ENCODE measurements at places on chromosomes 16 and 17. TPM values are rescaled to one million over a fixed set of nuclear protein-coding genes. Genes with fewer than 3 reads are reported as not detected.
A peak's percentile ranks its signal among the peaks of the same experiment; 100 is the strongest.

- no peak for DNase-seq
Observed at GRCh38 chr16:14559809-14560241, 70.2 kb downstream of the PARN start.

Gene SOST
- total RNA-seq: not detected

Gene CDIPT
- 85.2 TPM for total RNA-seq

GRCh38 chr16:89691986-89692569 lies 5.6 kb downstream of the CDK10 start:
- no peak for DNase-seq

Gene CCL1
- not detected for total RNA-seq

- no peak for DNase-seq
Observed at GRCh38 chr16:57977418-57978069, 6.6 kb upstream of the CNGB1 start.

GRCh38 chr17:74126179-74126900 lies 77.1 kb upstream of the RPL38 start:
- DNase-seq: no peak

- DNase-seq: no peak
Observed at GRCh38 chr17:11269210-11269609, 28.2 kb downstream of the SHISA6 start.

DNA sequence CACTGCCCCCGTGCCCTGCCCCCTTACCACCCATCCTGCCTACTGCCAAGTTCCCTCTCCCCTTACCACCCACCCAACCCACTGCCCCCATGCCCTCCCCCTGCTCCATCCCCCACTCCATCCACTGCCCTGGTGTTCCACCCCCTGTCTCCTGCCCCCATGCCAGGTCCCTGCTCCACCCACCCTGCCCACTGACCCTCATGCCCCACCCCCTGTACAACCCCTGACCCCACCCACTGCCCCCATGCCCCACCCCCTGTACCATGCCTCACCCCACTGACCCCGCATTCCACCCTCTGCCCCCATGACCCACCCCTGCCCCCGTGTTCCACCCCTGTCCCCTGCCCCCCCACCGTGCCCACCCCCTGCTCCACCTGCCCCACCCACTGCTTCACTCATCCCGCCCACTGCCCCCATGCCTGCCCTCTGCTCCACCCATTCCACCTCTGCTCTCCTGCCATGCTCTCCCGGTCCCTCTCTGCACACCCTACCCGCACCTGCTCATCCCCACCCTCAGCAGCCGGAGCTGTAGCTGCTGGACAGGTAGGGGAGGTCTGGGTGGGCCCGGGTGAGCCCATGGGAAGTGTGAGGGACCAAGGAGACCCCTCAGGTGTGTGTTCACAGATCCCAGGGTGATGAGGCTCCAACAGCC lies 7.4 kb upstream of the FN3KRP start:
- DNase-seq: no peak

Gene KCNJ18
- total RNA-seq: not detected

GRCh38 chr16:55062442-55062841 lies 131.8 kb downstream of the IRX5 start:
- no peak for DNase-seq

Gene PITPNM3
- total RNA-seq: 2.2 TPM

DNA sequence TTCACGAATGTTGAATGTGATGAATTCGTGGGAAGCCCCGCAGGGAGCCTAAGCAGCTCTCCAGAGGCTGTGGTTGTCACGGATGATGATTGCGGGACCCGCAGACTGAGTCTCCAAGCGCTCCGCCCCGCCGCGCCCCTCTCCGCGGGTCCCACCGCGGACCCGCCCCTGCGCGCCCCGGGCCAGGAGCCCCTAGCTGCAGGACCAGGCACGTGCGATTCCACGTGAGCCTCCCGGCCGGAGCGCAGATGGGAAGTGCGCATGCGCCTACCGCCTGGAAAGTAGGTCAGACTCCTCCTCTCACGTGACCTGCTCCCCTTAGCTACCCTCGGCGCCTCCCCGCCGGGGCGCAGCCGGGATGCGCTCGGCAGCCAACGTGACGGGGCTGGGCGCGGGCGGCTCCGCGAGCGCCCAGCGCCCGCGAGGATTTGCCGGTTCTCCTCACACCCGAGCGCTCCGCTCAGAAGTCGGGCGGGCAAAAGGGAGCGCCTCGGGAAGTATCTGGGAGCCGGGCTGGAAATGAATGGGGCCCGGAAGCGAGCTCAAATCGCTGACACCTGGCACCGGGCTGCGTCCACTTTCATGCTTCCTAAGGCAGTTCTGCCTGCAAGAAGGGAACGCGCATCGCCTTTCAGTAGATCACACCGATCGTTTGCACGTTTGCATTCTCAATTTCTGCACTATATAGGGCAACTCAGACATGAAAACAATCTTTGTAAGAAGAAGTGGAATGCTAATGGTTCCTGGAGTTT lies 26.4 kb upstream of the HLF start:
- DNase-seq: peak; percentile 72

DNA sequence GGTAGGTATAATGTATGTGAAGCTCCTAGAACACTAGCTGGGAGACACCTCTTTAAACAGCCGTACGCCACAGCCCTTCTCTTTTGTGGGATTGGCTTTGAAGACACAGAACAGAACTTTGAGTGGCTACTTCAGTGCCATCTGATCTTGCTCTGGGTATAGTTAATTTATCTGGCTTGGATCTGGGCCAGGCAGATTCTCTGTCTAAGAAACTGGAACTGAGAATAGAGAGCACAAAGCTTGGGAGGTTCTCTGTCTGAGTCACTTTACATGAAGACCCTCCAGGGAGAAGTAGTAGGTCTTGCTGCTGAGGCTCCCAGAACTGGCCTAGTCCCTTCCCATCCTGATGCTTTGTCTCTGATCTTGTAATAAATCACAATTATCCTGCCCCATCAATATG lies 721.0 kb upstream of the KIF2B start:
- DNase-seq: no peak

Gene SCNN1B
- not detected for total RNA-seq

Gene TBC1D3C
- not detected for total RNA-seq

- DNase-seq: no peak
Observed at GRCh38 chr17:1643999-1644492, 1.5 kb downstream of the SCARF1 start.

DNA sequence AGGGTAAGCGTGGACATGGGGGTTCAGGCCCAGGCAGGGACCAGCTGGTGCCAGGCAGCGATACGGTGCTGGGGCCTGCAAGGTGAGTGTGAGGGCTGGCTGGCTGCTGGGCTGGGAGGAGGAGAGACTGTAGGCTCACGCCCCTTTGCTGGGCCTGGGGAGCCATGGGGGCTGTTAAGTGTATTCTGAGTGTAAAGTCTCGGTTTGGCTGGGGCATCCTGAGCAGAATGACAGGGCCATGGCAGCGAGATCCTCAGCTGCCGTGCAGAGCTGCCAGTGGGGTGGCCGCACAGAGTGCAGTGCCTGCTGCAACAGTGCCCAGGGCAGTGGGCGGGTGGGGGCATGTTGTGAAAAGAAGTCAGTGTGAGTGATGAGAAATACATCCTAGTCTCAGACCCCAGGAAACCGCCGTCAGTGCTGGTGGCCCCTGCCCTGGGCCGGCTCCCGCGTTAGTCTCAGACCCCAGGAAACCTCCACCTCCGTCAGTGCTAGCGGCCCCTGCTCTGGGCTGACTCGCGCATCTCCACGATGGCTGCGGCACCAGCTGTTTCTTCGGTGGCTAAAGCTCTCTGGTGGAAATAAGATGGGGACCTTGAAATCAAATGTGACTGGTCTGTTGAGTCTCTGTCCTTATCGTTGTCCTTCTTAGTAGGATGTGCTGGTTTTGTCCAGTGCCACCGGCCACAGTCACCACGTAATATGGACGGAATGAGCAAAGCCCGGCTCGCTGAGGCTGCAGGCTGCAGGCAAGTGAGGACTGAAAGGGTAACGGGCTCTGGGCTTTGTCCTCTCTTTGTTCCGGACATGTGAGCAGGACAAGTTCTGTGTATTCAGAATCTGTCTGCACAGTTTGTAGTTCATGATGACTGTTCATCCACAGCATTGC lies 22.9 kb downstream of the ACSF3 start:
- DNase-seq: no peak

DNA sequence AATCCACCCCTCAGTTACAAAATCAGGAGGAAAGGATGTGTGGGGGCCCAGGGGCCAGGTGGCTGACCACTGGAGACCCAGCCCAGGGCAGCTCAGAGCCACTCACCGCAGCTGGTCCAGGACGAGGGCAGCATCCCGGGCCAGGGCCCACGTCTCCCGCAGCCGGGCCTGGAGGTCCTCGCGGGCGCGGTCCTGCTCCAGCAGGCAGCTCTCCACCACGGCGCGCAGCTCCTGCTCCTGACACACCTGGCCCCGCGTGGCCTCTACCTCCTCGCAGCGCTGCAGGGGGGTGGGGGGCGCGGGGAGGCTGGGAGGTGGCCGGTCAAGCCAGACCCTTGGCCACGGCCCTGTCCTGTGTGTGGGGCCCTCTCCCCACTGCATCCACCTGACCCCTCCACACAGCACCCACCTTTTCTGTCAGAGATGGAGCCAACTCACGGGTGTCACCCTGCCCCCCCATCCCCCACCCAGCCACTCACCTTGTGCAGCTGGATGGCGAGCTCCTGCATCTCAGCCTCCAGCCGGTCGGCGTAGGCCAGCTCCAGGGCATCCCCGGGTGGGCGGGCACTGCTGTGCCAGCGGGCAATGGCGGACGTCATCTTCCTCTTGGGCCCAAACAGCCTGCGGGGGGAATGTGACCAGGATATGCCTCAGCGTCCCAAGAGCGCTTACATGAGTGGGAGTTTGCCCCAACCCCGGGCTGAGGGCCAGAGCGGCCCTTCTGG lies 5.1 kb downstream of the NUDT16L1 start:
- DNase-seq: no peak

DNA sequence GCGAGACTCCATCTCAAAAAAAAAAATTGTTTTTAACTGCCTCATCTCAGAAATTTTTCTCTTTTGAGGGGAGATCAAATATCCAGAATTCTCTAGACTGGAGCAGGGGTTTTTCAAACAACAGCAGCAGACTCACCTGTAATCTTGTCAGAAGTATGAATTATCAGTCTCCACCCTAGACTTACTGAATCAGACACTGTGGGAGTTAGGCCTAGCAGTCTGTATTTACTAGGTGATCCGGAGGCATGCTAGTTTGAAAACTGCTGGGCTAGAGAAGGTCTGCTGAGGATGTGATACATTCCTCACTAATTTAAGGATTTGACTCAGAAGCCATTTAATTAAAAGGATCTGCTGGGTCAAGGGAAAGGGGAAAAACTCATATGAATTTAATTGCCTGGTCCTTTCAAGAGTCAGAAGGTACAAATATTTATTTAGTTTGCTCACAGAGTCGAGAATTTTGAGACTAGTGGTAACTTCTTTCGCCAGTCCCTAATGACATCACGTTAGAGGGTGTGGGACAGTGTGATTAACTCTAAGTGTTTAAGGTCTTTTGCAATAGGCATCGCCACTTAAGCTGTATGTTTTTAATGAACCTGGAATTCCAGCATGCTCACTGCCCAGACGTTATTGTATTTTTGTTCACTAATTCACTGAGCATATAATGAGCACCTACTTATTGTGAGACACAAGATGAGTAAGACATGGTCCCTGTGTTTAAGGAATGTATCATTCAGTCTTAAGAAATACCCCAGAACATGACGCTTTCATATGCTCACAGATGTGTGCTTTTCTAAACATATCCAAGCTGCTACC lies 14.2 kb downstream of the ATP6V0A1 start:
- DNase-seq: no peak

DNA sequence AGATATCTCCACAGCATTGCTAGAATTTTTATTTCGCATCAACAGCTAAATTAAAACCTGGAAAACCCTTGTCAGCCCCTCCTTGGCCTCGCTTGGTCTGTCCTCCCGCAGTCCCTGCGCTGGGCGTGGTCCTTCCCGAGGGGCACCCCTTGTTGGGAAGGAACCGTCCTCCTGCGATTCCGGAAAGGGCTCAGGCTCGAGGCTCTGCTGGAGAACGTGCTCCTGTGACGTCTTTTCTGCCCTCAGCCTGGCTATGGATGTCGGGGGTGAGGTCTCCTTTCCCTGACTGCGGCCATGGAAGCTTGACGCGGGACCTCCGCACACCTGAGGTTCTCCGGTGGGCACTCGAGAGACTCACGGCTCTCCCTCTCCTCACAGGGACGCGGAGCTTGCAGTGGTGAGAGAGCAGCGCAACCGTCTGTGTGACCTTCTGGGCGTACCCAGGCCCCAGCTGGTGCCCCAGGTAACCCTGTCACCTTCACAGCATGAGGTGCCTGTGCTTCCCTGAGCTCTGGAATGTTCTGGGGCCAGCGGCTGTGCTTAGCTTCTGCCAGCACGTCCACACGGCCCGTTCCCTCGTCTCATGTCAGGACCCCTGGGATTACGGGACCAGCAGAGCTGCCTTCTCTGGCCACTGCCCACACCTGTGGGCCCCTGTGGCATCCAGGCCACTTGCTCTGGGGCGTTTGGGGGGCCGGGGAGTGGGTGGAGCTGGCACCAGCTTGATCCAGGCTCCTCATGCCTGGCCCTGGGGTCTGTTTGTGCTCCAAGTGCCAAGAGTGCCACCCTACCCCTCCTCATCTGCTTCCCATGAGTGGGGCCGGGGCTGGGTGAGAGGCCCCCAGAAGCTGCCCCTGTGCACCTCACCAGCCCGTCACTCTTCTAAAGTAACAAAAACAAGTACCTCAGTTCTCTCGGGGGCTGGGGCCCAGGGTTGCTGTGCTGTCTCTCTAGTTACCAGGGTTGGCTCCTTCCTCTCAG lies 101.5 kb upstream of the ZNF750 start:
- no peak for DNase-seq

Data from kidney epithelial cell (primary cell).